ENCODE measurements at places on chromosomes 12 and 14.
A peak's percentile ranks its signal among the peaks of the same experiment; 100 is the strongest.

DNA sequence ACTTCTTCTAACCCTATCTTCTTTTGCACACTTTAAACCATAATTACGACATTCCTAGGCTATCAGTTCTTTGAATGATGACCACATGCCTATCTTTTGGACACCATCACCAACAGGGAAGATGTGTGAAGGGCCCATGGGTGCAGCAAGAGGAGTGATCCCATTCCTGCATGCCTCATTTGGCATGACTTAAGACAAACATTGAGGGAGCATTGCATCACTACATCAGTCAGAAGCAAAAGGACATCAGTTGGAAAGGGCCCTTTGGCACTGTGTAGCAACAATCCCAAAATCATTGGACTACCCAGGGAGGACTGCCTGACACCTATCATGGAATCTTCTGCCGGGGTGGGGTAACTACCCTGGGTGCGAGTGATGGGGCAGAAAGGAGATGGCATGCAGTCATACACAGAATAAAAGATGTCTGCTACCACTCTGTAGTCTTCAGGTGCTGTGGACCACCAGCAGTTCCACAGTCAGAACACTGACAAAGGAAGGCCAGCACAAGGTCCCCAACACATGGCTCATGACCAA, 10.7 kb upstream of the TMBIM6 start:
- no peak for DNase-seq

- no peak for DNase-seq
These were observed 370.3 kb downstream of the DAD1 start for GRCh38 chr14:22218728-22219127.

DNA sequence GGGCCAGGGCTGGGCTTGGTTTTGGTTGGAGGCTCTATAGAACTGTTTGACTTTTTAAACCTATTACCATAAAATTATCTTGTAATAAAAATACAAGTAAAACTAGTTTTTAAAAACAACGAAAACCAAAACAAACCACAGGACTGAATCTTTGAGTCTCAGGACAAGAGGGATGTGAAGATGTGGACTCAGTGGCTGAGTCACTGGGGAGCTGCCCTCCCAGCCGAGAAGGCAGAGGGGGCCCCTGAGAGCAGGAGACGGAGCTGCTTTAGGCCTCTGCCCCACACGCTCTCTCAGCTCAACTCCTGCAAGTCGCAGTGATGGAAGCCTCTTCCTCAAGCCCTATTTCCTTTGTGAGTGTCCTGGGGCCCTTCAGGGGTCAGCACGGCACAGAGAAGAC, 59.0 kb downstream of the CDC42BPB start:
- DNase-seq = no peak

DNA sequence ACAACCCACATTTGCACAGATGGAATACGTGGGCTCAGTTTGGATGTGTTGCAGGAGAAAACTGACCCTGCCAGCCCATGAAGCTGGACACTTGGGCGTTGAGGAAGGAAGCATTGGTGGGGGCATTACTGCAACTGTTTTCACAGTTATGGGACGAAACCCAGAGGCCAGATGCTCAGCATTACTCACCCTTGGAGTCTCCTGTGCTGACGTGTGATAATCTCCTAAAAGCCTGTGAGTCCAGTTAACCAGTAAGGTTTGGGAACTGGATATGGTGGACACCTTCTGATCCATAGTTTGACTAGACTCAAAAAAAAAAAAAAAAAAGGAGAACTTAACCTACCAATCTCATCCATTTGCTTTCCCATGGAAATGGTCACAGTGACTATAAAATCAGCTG, 52.8 kb upstream of the EGLN3 start:
- peak; percentile 43 for DNase-seq

GRCh38 chr12:94545935-94546771, 86.5 kb upstream of the CEP83 start:
- DNase-seq = peak; percentile 71

All from SJCRH30 (cell line).